ENCODE measurements at places on chromosomes 1 and 21. TPM values are rescaled to one million over a fixed set of nuclear protein-coding genes. Genes with fewer than 3 reads are reported as not detected.
A peak's percentile ranks its signal among the peaks of the same experiment; 100 is the strongest.

GRCh38 chr1:187267827-187268226 is 439.1 kb downstream of the PLA2G4A start:
- no peak for DNase-seq

DNA sequence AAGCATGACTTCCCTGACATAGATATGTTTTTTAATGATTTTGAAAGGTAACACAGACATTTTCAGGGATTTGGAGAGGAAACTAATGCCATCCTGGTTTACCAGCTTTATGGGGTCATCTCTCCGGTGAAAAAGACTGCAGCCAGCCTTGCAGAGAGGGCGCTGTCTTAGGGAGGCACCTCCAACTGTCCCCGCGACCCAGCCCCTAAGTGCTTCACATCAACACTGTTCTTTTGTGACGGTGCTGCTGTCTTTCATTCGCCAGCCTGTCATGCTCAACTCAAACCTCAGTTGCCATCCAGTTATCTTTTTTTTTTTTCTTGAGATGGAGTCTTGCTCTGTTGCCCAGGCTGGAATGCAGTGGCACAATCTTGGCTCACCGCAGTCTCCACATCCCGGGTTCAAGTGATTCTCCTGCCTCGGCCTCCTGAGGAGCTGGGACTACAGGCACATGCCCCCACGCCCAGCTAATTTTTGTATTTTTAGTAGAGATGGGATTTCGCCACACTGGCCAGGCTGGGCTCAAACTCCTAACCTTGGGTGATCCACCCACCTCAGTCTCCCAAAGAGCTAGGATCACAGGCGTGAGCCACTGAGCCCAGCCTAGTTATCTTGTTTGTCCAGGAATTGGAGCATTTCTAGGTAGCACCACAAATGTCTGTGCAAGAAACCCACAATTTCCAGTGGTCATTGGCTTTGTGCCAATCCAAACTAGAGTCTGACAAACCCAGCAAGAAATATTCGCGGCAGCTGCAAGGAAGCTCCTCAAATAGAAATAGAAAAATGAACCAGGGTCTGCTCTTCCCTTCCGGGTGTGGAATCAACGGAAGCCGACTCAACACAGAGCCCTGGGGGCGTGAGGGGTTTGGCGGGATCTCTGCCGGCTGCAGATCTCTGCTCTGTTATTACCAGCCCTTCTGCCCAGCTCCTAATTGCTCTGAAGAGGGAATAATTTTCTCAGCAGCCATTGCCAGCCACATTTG is 24.2 kb downstream of the PDE9A start:
- no peak for DNase-seq

- no peak for DNase-seq
Measured at GRCh38 chr1:89171067-89171438, 4.8 kb downstream of the GBP7 start.

- no peak for DNase-seq
Measured at GRCh38 chr1:31569596-31570173, 6.6 kb upstream of the TINAGL1 start.

GRCh38 chr1:209601809-209602657 is 18.5 kb downstream of the CAMK1G start:
- DNase-seq: no peak

The FCN3 gene
- total RNA-seq: 0.49 TPM

The PRAMEF13 gene
- not detected for total RNA-seq

DNA sequence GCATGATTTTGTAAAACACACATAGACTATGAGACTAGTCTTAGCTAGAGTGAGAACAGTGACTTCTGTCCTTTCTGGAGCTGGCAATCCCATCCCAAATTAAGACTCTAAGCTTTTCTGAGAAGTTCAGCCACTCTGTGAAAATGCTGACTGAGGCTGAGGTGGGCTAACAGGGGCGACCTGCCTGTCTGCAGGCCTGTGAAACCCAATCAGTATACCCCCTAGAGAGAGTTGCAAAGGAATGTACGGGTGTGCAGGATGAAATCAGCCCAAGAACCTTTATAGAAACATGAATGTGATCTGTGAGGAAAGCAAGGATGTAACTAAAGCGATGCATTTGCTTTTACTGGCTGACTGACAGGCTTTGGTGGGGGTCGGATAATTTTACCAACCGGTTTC is 16.0 kb upstream of the TBX15 start:
- DNase-seq: no peak

GRCh38 chr1:23168445-23169194 is at the start of gene LUZP1:
Gene LUZP1 (minus strand): TSS chr1:23168856.
- peak; percentile 97 for DNase-seq

- no peak for DNase-seq
Measured at GRCh38 chr1:62476525-62477219, 39.8 kb downstream of the USP1 start.

Data from sigmoid colon (tissue), 7 donors.